Neural crest cell (in vitro differentiated cells): ENCODE measurements at places on chromosomes 4 and X.

DNA sequence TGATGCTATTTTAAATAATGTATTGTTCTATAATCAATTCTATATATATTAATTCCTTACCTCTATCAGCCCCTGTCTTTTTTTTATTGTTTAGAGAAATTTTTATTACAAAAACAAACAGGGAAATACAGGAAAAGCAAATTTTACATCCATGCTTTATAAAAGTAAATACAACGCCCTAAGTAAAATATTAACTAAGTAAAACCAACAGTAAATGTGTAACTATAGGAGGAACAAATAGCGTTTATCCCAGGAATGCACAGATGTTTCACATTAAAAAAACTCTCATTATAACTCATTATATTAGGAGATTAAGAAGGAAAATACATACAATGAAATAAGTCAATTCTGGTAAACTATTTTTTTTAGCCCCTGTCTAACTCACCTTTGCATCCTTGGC, 8.2 kb upstream of the ITM2A start:
- DNase-seq, result no peak

- no peak for DNase-seq
These were observed 254.6 kb upstream of the GK2 start for GRCh38 chr4:79662651-79663050.

- no peak for DNase-seq
These were observed 77.7 kb upstream of the INTU start for GRCh38 chr4:127555106-127555505.

GRCh38 chr4:25771672-25772071, 91.1 kb downstream of the SEL1L3 start:
- DNase-seq, result no peak
